ENCODE measurements at places on chromosomes 2 and 18.

DNA sequence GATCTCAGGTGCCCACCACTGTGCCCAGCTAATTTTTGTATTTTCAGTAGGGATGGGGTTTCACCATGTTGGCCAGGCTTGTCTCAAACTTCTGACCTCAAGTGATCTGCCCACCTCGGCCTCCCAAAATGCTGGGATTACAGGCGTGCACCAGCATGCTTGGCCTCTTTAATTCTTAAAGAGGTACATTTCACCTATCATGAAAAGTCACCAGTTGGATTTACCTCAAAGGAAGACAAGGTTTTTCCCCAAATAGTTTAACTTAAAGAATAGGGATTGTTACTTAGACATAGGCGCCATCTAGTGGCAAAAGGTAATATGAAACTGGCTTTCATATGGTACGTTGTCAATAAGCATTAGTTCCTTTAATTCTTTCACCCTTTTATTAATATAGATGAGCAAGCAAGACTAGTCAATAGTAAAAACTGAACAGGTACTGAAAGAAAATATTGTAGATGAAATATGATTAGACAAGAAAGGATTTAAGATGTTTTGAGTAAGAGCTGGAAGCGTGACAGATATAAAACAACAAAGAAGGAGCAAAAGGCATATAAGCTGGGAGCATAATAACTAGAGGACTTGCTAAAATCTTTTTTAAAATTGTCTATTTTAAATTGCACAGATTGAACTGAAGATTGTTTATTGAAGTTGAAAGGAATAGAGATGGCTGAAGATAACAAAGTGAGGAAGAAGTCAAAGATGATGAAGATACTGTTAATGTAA lies 35.0 kb upstream of the PSMD14 start:
- peak; percentile 74 for DNase-seq

GRCh38 chr2:163401481-163401880 lies 334.3 kb downstream of the FIGN start:
- DNase-seq: no peak

DNA sequence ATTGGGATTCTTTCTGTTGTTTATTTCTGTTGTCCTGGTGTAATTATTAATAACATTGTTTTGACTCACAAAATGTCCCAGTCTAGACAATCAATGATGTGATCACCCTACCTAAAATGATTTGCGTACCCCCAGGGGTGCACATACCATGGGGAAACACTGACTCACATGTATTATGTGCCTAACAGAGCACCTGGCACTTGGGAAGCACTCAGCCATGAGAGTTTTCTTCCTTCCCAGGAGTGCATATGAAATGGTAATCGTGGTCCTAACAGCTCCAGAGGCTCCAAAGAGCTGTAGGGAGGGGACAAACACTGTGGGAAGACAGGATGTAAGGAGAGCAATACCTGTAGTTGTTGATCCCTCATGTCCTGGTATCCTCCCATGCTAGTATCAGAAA lies 187.8 kb upstream of the ERBB4 start:
- no peak for DNase-seq

DNA sequence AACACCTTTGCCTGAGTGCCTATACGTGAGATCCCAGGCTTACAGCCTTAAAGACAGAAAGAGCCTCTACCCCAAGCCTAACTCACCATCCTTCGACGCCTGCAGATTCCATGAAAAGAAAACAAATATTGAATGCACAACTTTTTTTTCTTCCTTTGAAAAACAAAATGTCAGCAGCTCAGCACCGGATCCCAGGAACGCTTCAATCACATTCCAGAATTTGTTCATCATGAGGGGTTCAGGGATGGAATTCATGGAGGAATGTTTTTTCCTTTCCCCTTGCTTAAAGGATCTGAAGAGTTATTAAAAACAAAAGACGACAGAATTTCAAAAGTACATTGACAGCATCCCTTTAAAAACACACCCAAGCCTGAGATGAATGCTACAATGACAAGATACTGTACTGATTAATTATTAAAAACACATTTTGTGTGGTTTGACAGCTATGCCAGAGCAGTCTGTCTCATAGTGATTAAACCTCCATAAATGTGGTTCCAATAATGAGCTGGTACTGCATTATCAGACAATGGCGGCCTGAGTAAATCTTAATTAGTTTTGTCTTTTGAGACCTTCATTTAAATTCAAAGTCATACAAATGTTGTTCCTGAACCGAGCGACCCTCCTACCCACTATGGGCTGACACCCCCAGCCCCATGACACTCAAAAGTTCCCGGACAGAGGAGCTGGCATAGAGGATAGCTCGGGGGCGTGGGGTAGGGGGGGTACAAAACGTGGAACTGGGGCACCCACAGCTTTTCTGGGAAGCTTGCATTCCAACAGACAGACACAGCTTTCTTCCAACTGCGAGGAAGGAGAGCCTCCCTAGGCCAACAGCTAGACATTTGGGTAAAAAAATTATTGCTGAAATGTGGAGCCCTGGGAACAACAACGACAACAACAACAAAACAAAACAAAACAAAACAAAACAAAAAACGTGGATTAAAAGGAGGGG lies 227.5 kb downstream of the TTC32 start:
- DNase-seq: no peak

DNA sequence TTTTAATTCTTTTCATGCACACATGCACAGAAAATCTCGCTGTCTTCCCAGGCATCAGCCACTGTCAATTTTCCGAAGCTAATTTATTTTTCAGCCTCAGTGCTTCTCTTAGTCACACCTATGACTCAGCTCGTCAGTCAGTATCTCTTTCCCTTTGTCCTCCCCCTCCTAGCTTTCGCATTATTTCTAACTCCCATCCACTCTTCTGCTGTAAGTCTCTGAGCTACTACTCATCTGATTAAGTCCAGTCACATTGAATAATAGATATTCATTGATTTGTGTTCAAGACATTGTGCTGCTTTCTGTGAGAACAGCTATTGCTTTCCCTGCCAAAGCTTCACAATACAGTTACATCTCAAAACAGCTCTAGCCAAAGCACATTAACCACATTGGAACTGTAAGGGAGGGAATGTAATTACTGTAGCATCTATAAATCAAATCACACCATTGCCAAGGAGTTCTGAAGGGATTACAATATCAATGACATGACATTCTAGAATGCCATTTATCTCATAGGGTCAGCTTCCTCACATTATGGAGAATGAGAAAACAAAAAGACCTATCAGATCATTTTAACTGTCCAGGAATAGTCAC lies 89.4 kb downstream of the SCN3A start:
- no peak for DNase-seq
